Adrenal gland (tissue), 19 donors: ENCODE measurements at places on chromosomes 7 and 10. TPM values are rescaled to one million over a fixed set of nuclear protein-coding genes. Genes with fewer than 3 reads are reported as not detected.
A peak's percentile ranks its signal among the peaks of the same experiment; 100 is the strongest.

- no peak for DNase-seq
These were observed 129.3 kb upstream of the PHYHIPL start for GRCh38 chr10:59047180-59047579.

- no peak for DNase-seq
These were observed 2.8 kb upstream of the AHCYL2 start for GRCh38 chr7:129222064-129222463.

DNA sequence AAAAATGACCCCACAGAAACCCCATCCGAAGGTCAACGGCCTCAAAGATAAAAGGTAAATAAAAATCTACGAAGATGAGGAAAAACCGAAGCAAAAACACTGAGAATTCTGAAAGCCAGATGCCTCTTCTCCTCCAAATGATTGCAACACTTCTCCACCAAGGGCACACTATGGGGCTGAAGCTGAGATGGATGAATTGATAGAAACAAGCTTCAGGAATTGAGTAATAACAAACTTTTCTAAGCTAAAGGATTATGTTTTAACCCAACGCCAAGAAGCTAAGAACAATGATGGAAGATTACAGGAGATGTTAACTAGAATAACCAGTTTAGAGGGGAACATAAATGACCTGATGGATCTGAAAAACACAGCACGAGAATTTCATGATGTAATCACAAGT is 127.8 kb downstream of the MACC1 start:
- no peak for DNase-seq

Gene OR2F2
- polyA plus RNA-seq: not detected

GRCh38 chr7:3695602-3696001 is 394.6 kb downstream of the SDK1 start:
- no peak for DNase-seq

DNA sequence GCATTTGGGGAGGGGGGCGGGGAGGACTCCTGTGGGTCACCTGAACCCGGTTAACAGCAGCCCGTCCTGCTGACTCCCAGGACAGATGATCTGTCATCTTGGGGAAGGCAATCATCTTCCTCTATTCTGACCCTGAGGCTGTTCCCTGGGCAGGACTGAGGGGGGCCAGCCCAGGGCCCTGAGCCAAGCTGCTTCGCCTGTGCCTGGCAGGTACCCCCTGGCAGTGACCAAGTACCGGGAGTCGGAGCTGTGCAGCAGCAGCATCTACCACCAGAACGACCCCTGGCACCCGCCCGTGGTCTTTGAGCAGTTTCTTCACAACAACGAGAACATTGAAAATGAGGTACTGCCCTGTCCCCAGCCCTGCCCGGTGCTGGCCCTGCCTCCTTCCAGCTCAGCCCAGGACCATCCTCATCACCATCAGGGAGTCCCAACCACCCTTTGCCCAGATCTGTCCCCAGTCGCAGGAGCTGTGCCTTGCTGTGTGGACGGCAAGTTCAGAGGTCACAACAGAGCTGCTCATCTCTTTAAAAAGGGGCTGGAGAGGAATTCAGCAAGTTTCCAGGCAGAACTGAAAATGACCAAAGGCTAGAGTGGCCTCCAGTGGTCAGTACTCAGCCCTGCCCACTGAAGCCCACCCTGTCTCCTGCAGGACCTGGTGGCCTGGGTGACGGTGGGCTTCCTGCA is 8.1 kb downstream of the AOC1 start:
- DNase-seq: peak; percentile 7

Gene NPTX2
- polyA plus RNA-seq: 11.6 TPM

- DNase-seq: no peak
These were observed 16.1 kb upstream of the SYPL1 start for GRCh38 chr7:106127984-106128780.

Gene SCRN1
- polyA plus RNA-seq: 56.1 TPM

GRCh38 chr7:30705596-30705995 is 23.3 kb upstream of the CRHR2 start:
- no peak for DNase-seq

Gene DNAJB9
- polyA plus RNA-seq: 9.0 TPM

DNA sequence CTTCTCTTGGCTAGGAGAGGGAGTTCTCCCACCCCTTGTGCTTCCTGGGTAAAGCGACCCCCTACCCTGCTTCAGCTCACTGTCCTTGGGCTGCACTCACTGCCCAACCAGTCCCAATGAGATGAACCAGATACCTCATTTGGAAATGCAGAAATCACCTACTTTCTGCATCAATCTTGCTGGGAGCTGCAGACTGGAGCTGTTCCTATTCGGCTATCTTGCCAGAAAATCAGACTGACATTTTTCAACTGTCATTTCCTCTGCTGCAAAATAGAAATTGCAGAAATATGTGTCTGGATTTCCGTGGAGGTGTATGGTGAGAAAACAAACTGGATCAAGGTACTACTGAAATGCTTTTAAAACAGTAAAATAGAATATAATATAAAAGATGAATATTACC is 43.0 kb upstream of the CYP2C18 start:
- DNase-seq: no peak
